ENCODE measurements at places on chromosomes 13 and 19.

GRCh38 chr13:98358937-98359336 is 181.9 kb upstream of the RNF113B start:
- no peak for DNase-seq

DNA sequence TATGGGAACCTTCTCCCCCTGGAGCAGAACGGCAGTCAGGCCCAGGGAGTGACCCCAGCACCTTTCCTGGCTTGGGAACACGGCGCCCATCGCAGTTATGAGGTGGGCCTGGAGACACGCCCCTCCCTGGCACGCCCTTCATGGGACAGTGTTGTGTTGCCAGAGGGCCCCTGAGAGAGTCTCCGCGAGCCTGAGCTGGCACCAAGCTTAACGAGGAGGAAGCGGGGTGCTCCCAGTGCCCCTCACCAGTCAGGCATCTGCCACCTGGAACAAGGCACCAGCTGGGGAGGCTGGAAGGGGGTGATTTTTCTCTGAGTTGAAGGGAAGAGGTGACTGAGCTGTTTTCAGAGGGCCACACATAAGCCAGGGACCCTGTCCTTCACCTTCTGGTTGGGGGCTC is 180.6 kb downstream of the KDM4B start:
- no peak for DNase-seq

GRCh38 chr19:15501596-15501995 is 6.7 kb upstream of the CYP4F22 start:
- no peak for DNase-seq

- DNase-seq: no peak
Measured at GRCh38 chr19:42132851-42133528, 744 bp upstream of the POU2F2 start.

DNA sequence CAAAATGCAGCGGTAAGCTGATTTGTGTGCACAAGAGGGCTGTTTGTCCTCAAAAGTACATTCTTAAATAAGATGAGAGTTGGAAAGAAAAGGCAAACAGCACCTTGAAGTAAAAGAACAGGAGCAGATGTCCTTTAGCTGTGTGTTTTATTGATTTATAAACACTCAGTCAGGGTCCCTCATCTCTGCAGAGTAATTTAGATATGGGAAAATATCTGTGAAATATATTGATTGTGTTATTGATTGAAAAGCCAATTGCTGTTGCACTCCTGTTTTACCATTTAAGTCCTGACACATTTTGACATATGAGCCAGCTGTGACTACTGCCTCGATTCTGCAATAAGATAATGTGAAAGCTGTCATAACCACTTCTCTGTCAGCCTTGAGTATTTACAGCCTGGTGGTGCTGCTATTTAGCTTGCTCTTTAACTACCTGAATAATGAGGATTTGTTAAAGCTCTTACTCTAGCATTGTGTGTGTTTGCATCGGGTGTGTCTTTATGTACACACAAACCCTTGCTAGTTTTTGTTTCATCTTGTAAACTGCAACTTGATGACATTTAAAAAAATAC is 550.1 kb downstream of the DACH1 start:
- no peak for DNase-seq

DNA sequence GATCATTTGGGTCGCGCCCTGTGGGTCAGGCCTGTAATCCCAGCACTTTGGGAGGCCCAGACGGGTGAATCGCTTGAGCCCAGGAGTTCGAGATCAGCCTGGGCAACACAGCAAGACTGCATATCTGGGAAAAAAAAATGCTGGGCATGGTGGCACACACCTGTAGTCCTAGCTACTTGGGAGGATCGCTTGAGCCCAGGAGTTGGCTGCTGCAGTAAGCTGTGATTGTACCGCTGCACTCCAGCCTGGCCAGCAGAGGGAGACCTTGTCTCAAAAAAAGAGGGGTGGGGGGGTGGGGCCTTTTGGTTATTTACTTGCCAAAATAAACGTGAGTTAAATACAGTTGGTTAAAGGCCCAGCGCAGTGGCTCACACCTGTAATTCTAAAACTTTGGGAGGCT is 9.8 kb upstream of the ZNF544 start:
- DNase-seq: peak; percentile 18

- DNase-seq: no peak
Measured at GRCh38 chr13:110359840-110360301, 52.8 kb downstream of the COL4A2 start.

DNA sequence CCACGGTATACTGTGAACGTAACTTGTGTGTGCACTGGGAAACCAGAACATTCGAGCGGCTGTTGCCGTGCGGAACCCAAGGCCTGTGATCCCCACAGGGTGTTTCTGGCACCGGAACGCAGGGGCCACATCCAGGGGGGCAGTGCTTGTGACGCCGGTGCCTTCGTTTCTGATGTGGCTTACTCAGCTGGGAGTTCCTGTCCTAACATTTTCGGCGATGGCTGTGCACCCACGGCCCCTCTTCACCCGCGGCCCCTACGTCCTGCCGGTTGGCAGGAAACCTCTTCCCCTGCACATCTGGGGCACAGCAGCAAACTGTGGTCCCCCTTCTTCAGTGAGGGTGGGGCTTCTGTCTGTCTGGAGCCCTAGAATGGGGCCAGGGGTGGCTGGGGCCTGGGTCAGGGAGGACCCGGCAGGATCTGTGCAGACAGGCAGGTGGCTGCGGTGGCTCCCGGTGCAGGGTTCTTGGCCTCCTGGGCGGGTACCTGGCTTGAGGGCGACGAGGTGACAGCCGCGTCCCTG is 26.2 kb downstream of the CSNK1G2 start:
- no peak for DNase-seq

DNA sequence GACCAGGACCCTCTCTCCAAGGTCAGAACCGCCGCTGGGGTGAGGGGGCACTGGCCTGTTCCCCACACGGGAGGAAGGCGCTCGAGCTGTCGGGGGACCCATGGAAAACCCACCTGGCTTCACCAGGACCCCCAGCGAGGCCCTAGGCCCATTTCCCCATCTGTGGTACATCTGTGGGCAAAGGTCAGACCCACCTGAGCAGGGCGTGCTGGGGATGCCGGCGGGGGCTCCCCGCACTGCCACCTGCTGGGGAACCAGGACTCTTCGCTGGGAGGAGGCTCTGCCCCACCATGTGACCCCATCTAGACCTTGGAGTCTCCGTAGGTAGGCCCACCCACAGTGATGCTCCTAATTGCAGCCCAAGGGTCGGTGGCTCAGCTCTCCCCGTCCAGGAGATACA is 511 bp downstream of the WDR88 start:
- DNase-seq: no peak

GRCh38 chr13:81275666-81276258 is 934.8 kb upstream of the SPRY2 start:
- no peak for DNase-seq

- no peak for DNase-seq
Measured at GRCh38 chr13:27022571-27023311, 148.9 kb downstream of the USP12 start.

DNA sequence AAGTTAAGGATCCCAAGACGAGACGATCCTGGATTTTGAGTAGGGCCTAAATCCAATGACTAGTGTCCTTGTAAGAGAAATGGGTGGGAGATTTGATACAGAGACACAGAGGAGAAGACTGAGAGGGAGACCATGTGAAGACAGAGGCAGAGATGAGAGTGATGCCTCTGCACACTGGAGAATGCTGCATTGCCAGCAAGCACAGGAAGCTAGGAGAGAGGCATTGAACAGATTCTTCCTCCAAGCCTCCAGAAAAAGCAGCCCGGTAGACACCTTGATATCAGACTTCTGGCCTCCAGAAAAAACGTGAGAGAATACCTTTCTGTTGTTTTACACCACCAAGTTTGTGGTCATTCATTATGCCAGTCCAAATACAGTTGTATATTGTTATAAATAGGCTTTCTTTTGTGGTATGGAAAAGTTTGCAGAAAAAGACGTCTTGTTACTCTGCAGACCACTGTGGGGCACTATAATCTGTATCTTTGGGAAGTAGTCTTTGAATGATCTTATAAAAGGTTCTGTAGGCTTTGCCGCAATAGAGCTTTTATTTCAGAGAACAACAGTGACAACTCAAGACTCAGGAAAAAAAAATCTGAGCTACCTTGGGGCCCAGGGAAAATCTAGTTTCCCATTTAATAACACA is 17.9 kb upstream of the RFC3 start:
- no peak for DNase-seq

GRCh38 chr19:39568604-39569003 is 28.6 kb upstream of the EID2 start:
- DNase-seq: no peak

DNA sequence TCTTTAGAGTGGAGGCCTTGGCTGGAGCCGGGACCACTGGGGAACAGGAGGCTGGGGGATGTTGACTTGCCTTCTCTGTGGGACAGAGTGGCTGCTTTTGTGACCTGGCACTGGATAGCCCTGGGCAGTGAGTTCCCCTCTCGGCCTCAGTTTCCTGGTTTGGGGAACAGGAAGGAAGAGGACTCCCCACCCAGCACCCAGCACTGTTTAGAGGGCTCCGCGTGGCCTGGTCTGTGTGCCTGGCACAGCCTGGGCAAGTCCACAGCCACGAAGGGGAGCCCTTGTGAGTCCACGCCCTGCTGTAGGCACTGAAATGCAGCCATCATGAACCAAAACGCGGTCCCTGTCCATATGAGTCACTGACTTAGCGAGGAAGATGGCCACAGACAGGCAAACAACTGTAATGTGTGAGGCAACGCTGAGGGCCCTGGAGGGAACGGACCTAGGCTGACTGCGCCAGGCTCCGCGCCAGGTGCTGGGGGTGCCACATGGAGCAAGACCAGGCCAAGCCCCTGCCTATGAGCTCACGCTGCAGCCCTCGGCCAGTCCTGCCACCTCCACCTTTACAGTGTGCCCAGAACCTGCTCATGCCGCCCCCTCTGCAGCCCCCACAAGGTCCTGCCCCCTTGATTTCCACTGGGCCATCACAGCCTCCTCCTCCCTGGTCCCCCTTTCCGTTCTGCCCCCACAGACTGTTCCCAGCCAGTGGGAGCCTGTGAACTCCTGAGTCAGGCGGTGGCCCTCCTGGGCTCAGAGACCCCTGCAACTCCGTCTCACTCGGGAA is 35.5 kb downstream of the PAK4 start:
- no peak for DNase-seq
